CD4-positive, alpha-beta T cell treated with Interleukin-17A for 1 hour (primary cell): ENCODE measurements at places on chromosomes 16 and 17.

- no peak for DNase-seq
Measured at GRCh38 chr17:48002266-48002915, 31.5 kb downstream of the CDK5RAP3 start.

DNA sequence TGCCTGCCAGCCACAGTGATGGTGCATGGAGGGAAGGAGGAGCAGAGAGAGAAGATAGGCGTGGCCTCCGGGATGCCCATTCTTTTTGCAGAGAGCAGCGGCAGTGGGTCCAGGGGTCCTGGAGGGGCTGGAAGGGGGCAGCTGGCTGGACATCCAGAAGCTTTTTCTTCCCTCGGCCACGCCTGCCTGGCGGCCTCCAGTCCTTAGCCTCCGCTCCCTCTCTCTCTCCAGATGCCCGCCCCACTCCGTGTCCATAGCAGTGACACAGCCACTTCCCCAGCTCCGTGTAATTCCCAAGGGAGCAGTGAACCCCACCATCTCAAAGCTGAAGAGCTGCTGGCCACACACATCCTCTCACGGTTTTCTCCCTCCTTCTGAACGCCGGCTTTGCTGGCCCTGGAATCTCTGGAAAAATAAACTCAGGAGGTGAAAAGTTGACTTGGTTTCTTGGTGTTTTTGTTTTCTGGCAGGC lies 26.3 kb upstream of the CDC42EP4 start:
- DNase-seq: no peak

DNA sequence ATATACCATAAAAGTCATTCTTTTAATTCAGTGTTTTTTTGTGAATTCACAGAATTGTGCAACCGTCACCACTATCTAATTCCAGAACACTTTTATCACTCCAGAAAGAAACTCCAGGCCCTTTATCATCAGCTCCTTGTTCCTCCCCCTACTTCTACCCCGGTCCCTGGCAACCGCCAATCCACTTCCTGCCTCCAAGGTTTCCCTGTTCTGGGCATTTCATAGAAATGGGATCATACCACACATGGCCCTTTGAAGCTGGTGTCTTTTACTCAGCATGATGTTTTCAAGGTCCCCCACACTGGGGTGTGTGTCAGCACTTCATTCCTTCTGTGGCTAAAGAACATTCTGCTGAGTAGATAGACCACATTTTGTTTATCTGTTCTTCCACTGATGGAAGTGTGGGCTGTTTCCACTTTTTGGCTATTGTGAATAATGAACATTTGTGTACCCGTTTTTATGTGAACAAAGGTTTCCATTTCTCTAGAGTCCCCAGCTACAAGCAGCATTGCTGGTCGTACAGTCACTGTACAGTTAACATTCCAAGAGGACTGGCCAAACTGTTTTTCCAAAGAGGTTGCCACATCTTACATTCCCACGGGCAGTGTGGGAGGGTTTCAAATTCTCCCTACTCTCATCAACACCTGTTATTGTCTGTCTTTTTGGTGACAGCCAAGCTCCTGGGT lies 75.8 kb upstream of the ZNF469 start:
- DNase-seq: no peak

DNA sequence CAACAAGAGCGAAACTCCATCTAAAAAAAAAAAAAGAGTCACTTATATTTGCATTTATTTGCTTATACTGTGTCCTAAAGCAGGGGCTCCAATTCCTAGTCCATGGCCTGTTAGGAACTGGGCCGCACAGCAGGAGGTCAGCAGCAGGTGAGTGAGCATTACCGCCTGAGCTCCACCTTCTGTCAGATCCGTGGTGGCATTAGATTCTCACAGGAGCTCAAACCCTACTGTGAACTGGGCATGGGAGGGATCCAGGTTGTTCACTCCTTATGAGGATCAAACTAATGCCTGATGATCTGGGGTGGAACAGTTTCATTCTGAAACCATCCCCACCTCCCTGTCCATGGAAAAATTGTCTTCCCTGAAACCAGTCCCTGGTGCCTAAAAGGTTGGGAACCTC lies 24.9 kb downstream of the ITGB3 start:
- no peak for DNase-seq

GRCh38 chr16:78235168-78235800 lies 135.8 kb downstream of the WWOX start:
- DNase-seq: peak; percentile 60

GRCh38 chr17:42759982-42760651 lies 910 bp upstream of the RAMP2 start:
- no peak for DNase-seq

DNA sequence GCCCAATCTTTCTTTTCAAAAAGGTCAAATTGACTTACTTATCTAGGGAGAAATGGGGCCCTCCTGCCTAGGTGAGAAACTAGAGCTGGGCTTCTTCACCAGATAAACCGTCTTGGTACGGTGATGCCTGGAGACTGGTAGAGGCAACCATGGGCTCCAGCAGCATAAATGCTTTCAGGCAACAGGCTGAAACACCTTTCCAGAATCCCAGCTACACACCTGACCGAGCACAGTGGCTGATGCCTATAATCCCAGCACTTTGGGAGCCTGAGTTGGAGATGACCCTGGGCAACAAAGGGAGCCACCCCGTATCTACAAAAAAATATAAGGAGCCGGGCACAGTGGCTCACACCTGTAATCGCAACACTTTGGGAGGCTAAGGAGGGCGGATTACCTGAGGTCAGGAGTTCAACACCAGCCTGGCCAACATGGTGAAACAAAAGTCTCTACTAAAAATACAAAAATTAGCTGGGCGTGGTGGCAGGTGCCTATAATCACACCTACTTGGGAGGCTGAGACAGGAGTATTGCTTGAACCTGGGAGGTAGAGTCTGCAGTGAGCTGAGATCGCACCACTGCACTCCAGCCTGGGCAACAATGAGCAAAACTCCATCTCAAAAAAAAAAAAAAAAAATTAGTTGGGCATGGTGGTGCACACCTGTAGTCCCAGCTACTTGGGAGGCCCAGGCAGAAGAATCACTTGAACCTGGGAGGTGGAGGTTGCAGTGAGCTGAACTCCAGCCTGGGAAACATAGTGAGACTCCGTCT lies 8.0 kb downstream of the TRAF4 start:
- DNase-seq: no peak

GRCh38 chr17:82926716-82927115 lies 86.9 kb upstream of the ZNF750 start:
- DNase-seq: no peak

DNA sequence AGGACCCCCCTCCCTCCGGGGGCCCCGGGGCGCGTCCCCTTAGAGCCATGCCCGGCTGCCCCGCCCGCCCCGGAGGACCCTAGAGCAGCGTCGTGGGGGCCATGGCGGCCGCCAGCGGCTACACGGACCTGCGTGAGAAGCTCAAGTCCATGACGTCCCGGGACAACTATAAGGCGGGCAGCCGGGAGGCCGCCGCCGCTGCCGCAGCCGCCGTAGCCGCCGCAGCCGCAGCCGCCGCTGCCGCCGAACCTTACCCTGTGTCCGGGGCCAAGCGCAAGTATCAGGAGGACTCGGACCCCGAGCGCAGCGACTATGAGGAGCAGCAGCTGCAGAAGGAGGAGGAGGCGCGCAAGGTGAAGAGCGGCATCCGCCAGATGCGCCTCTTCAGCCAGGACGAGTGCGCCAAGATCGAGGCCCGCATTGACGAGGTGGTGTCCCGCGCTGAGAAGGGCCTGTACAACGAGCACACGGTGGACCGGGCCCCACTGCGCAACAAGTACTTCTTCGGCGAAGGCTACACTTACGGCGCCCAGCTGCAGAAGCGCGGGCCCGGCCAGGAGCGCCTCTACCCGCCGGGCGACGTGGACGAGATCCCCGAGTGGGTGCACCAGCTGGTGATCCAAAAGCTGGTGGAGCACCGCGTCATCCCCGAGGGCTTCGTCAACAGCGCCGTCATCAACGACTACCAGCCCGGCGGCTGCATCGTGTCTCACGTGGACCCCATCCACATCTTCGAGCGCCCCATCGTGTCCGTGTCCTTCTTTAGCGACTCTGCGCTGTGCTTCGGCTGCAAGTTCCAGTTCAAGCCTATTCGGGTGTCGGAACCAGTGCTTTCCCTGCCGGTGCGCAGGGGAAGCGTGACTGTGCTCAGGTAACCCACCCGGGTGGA lies 759 bp downstream of the ALKBH5 start:
- peak; percentile 80 for DNase-seq

- no peak for DNase-seq
Measured at GRCh38 chr16:55665511-55665910, 9.7 kb downstream of the SLC6A2 start.

DNA sequence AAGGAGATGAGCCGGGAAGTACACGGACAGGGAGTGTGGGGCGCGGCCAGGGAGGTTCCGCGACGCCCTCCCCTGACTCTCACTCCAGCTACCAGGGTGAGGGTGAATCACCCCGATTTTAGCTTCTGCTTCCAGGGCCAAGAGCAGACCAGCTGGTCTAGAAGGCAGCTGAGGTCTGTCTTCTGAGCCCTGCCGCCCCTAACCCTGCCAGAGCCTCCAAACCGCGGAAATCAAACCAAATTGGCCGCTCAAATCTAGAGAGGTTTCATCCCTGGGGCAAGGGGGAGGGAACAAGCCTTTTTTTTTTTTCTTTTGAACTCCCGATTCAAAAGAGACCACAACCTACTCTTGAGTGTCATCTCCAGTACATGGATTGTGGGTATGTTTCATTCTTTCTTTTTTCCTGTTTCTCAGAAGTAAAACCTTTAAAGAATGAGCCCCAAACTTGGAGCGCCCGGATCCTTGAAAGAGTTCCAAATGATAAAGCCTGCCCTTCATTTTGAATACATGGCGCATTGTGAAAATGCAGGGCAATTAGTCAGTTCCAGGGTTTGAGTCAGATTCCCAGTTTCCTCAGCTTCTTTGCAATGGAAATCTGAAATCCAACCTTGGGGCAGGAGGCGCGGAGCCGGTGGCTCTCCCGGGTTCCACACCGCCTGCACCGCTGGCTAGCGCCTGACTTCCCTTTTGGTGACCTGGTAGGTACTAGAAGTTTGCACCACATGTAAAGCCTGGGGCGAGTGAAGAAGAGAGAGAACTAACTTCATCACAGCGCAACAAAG lies 16.5 kb upstream of the ZFHX3 start:
- DNase-seq: no peak

DNA sequence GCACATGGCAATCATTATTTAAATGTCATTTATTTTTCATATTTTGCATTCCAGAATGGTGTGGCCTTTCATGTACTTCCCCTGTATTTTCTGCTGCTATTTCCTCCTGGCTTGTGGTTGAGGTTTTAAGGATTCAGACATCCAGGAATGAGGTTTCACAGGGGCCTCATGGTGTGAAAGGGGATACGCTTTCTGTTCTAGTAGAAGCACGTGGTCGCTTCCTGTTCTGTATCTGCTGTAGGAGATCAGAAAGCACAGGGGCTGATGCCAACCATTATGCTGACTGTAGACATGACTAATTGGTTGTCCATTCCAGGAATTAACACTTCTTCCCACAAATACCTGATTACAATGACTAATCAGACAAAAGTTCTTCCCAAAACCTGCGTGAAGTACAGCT lies 405.9 kb downstream of the SHISA9 start:
- DNase-seq: no peak

- DNase-seq: no peak
Measured at GRCh38 chr17:35742896-35743477, 10.1 kb downstream of the GAS2L2 start.

DNA sequence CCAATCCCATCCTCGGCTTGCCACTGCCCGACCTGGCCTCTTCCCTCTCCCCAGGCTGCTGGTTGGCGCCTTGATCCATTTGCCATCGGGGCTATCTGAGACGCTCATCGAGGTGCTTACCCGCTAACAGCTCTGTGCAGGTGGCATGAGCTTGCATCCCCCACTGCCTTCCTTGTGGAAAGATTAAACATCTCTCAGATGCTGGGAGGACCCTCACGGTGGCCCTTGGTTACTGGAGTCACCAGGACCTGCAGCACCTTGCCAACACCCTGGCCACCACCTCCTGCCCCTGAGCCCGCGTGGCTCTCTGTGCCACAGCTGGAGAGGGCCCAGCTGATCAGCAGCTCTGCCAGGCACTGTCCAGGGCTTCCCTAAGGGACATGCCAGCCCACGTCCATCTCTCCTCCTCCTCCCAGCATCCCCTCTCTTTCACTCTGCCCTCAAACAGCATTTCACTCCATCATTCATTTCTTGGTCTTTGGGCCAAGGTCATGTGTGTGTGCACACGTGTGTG lies 249.6 kb downstream of the RBFOX3 start:
- no peak for DNase-seq

DNA sequence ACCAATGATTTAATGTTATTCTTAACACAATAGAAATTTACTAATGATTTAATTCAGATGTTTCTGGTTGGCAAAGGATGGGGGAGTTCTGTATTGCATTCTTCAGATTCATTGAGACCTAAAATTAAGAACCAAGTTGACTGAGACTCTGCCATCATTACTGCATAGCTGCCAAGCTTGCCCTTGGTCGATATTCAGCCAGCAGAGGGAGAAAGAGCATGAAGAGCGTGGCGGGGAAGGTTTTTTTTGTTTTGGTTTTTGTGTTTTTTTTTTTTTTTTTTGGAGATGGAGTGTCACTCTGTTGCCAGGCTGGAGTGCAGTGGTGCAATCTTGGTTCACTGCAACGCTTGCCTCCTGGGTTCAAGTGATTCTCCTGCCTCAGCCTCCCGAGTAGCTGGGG lies 659.4 kb upstream of the EEF2KMT start:
- no peak for DNase-seq

GRCh38 chr16:86048882-86049585 lies 150.1 kb downstream of the IRF8 start:
- no peak for DNase-seq

- no peak for DNase-seq
Measured at GRCh38 chr16:89142474-89143195, 28.9 kb upstream of the CDH15 start.

- DNase-seq: peak; percentile 43
Measured at GRCh38 chr17:62109378-62109902, 44.4 kb upstream of the MED13 start.

DNA sequence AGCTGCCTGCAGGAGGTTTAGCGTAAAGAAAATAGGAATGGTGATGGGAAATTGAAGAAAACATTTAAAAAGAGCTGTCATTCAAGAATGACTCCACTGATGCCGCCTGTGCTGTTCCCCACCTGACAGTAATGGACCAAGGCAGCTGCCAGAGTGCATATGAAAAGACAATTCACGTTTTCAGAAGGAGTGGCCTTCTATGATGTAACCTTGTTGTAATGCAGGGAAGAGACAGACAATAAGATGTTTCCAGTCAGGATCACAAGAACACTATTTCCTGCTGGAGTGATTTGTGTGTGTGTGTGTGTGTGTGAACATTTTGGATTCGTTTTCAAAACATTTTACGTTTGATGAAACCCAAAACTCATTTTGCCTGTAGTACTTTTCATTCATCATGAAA lies 203.7 kb downstream of the LGALS9B start:
- DNase-seq: no peak
